ENCODE measurements at places on chromosomes 6 and 20.
A peak's percentile ranks its signal among the peaks of the same experiment; 100 is the strongest.

GRCh38 chr6:25788305-25788922, 33.9 kb downstream of the SLC17A4 start:
- DNase-seq, result no peak

GRCh38 chr20:34254979-34255378, 13.8 kb downstream of the ASIP start:
- no peak for DNase-seq

DNA sequence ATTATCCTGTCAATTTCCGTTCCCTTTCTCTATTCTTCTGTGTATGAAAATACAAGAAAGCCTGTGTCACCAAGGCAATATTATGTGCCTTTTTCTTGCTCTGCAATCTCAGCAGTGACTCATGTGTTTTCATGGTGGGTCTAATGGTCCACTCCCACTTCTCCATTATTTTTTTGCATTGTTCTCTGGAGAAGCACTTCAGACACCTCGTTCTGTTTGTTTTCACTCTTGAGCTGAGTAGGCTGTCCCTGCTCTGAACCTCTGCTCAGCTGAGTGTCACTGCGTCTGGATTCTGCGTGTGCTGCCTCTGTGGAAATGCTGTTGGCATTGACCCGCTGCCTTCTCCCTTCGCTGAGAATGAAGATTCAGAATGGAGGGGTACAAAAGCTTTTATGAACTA, 230.6 kb downstream of the TMEM242 start:
- no peak for DNase-seq

- DNase-seq, result no peak
These were observed 29.8 kb upstream of the CCN2 start for GRCh38 chr6:131980791-131981623.

GRCh38 chr6:163943607-163944385, 529.3 kb downstream of the QKI start:
- DNase-seq, result no peak

DNA sequence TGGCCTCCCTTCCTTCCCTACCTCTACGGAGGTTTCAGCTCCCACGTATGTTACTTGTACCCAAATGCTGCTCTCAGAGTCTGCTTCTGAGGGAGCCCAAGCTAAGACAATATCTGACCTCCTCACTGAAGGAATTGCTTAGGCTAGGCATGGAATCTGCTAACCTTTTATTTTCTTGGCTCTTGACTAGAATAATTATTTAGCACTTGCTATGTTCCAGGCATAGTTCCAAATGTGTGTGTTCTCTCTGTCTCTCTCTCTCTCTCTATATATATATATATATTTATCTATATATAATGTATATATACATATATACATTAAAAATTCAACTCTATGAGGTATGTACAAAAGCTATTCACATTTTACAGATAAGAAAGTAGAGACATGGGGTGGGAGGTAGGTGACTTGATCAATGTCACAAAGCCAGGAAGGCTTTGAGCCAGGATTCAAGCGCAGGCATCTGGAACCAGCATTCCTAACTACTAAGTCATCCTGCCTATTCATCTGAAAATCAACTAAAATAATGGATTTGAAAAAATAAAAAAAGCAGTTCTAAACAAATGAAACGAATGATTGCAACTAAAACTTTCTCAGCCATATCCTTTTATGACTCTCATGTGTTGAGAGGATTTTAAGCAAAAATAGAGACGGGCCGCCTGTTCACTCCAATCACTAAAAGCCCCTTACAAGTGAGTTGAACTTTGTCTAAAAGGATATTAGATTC, 189.7 kb upstream of the JAG1 start:
- DNase-seq, result no peak

DNA sequence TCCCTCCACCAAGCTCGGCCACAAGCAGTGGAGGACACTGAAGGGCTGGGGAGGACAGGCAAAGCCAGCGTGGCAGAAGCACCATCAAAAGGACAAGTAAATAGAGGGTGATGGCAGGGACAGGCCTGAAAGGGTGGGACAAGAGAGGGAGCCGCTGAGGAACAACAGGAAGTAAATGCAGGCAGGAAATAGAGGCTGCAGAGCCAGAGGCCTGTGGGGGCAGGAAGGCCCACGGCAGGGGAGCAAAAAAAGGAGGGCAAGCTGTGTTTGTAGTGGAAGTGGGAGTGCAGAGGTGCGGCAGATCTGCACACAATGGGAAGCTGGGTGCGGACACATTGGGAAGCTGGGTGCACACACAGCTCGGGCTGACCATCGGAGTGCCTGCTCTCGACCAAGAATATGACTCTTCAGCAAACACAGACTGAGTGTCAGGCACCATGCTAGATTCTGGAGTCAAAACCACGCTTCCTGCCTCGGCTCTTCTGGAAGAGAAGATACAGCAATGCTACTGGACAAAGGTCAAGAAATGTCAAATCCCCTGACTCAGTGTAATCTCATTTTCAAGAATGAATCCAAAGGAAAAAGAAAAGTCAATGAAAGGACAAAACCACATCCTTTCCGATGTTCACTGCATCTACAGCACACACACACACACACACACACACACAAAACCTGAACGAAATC, 40.4 kb upstream of the RAB22A start:
- DNase-seq, result no peak

GRCh38 chr20:42565235-42565995, 624.3 kb downstream of the PTPRT start:
- DNase-seq, result no peak

DNA sequence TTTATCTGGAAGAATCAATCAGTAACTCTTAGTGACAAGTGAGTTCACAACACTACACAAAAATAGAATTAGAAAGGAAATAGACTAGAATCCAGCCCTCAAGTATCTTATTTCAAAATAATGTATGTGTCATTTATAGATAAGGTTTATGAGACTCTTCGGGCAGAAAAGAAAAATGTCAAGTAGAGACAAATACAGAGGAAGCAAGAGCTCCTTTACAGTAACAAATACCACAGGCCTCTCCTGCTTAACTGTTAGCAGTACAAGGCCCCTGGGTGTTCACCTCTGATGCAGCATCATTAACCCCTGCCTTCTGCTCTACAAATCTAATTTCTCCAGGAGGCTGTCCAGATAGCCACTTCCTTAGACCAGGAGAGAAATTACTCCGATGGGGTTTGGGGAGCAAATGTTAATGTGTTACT, 76.7 kb downstream of the UBE3D start:
- peak; percentile 22 for DNase-seq

DNA sequence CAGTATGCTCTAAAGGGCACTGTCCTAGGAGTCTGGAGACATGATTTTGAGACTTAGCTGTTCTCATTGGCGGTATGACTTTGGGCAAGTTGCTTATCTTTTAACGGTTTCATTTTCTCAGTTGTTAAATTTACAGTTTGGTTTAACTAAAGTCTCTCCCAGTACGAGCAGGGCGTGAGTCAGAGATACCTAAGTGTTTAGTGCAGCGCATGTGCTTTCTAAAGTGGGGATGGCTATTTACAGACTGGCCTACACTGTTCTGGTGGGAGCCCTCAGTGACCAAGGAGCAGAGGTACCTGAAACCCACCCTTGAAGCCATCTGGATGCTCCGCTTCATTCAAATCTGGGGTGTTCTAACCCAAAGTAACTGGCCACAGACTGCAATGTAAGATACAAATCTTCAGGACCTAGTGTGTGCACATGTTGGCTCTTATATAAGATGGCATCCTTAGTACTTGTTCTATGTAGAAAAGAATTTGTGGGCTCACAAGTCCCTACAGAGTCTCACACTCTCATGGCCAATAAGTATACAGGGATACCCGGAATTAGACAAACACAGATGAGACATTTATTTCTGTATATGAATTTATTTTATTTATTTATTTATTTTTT, 10.7 kb downstream of the MSH5 start:
- no peak for DNase-seq

GRCh38 chr6:83368577-83368976, 62.3 kb downstream of the ME1 start:
- no peak for DNase-seq

- no peak for DNase-seq
These were observed 86.6 kb upstream of the TOX2 start for GRCh38 chr20:43827940-43828562.
